ENCODE measurements at places on chromosomes 6 and 20.
A peak's percentile ranks its signal among the peaks of the same experiment; 100 is the strongest.

- DNase-seq, result no peak
Measured at GRCh38 chr6:41692080-41692675, 43.2 kb downstream of the TFEB start.

- peak; percentile 10 for DNase-seq
Measured at GRCh38 chr20:44832724-44833123, 22.4 kb upstream of the RIMS4 start.

GRCh38 chr6:71250099-71250602 lies 38.5 kb upstream of the OGFRL1 start:
- DNase-seq, result no peak

DNA sequence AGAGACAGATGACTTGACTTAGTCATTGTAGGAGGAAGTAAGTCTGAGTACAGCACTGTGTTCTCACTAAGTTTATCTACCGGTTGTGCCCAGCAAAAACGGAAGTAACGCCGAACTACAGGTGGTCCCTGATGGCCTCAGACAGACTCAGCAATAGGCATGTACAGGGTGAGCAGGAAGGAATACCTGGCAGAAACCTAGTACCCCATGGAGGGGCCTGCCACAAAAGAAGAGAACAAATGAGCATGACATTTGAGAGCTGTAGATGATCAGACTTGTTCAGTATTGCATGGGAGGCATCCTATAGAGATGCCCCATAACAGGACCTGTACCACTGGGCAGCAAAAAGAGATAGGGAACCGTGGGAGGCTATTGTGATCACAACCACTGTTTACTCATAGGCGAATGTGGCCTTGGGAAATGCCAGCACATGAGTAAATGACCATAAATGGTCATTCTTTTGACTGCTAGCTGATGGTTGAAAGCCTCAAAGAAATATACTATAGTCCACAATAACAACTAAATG lies 106.4 kb upstream of the TAB2 start:
- no peak for DNase-seq

- peak; percentile 64 for DNase-seq
Measured at GRCh38 chr20:57695940-57696339, 13.9 kb downstream of the PMEPA1 start.

GRCh38 chr20:44431502-44432234 lies 44.0 kb upstream of the TTPAL start:
- DNase-seq, result no peak

DNA sequence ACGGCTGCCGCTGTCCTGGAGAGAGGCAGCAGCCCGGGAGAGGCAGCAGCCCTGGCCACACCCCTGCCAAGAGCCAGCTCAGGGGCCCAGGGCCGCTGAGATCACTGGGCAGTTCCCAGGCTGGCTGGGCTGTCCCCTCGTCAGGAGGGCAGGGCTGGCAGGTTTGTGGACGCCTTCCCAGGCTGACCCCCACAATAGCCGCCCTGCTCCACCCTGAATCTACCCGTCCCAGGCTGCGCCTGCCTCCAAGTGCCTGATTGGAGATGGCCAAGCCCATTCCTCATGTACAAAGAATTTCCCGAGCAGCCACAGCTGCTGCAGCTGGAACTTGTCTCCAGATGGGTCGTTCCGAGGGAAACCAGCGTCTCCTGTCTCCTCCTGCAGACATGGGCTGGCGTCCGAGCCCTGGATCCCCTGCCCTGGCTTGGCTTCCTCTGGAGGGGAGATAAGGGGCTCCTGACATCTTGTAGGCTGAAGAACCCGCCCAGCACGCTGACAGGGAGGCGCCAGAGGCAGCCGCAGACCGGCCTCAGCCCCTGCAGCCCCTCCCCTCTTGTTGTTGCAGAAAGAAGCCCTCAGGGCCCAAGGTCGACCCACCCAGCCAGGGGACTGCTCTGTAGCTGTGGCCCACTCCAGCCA lies 9.4 kb upstream of the GATA5 start:
- no peak for DNase-seq
